ENCODE measurements at places on chromosomes 1 and 21.
A peak's percentile ranks its signal among the peaks of the same experiment; 100 is the strongest.

DNA sequence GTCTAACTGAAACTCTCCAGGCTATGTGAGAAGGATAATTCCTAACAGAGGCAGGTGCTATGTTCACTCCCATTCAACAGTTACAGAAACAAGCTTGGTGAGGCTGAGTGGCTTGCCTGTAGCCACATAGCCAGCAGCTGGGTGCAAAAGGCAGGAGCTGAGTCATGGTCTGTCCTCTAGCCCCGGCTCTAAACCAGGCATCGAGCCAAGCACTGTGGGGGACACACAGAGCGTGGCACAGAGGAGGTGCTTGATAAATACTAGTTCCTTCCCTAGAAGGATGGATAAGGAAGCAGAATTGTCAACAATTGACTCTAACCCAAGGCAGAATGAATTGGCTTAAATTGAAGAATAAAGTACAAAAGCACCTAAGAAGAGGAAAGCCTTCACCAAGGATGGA lies 10.4 kb upstream of the KCNA2 start:
- DNase-seq, result no peak
- peaks cover 33% of the 10 kb centered on the region for H3K4me1 ChIP-seq
- no peak overlapping the region for H3K4me3 ChIP-seq

GRCh38 chr1:3683992-3684391 lies 31.7 kb downstream of the TP73 start:
- no peaks in the 10 kb centered on the region for H3K36me3 ChIP-seq
- H3K4me1 ChIP-seq, result peaks cover 6% of the 10 kb centered on the region
- no peak for DNase-seq
- H3K27ac ChIP-seq, result no peak overlapping the region

GRCh38 chr1:238254935-238255334 lies 364.2 kb upstream of the ZP4 start:
- DNase-seq, result no peak
- H3K4me3 ChIP-seq, result no peak overlapping the region
- H3K36me3 ChIP-seq, result no peaks in the 10 kb centered on the region
- no peaks in the 10 kb centered on the region for H3K4me1 ChIP-seq

DNA sequence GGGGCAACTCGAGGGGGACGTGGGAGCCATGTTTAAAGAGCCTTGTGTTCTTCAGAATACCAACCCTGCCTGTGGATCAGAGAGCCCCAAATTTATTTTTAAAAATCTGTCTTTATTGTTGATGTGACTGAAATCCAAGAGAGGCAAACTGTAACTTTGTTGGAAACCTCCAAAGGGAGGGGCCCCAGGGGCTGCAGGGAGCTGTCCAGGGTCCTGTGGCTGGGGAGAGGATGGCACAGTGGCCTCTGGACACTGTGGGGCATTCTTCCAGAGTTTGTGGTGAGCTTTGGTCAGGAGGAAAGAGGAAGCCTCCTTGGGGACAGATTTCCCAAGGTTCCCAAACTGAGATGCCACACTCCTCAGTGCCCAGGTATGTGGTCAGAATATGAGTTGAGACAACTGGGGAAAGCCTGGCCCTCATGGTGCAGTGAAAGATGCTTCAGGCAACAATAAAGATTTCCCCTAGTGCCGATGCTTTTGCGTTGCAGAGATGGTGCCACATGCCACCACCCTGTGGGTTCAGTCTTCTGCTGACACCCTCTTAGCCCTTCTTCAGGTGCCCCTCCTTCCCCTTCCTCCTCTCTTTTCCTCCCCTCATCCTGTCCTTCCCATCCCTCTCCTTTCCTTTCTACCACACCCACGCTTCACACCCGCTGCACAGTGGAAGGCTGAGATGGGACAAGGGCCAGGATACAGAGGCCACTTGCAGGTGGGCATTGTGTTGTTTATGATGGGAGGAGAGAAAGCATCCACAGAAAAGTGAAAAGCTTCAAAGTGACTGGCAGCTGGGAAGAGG lies 122.1 kb downstream of the UCK2 start:
- H3K27me3 ChIP-seq, result no peaks in the 10 kb centered on the region
- H3K27ac ChIP-seq, result no peak overlapping the region
- H3K4me1 ChIP-seq, result no peaks in the 10 kb centered on the region
- H3K4me3 ChIP-seq, result no peak overlapping the region

DNA sequence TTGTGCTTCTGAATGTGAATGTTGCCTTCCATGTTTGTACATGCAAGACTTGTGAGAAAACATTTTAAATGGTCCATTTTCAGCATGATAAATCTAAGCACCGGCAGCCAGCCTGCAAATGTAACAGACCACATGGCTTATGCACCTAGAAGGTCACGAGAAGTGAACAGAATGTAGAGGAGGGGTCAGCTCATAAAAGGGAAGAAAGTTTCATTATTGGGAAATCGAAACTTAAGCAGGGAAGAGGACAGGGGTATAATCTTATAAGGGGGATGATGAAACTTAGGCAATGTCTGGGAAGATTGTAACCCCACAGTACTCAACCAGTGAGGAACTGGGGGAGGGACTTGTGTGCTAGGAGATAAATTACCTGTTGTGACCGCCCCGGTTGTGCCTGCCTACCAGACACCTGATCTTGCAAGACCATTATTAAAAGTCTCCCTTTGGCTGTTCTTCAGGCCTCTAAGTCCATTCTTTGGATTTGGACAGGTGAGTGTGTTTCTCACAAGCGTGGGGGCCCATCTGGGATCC lies 37.7 kb upstream of the VN1R5 start:
- no peak overlapping the region for H3K4me3 ChIP-seq
- H3K36me3 ChIP-seq, result no peaks in the 10 kb centered on the region
- no peak for DNase-seq
- H3K4me1 ChIP-seq, result peaks cover 4% of the 10 kb centered on the region
- H3K27ac ChIP-seq, result no peak overlapping the region

GRCh38 chr1:233983811-233984210 lies 79.3 kb downstream of the SLC35F3 start:
- DNase-seq, result no peak
- H3K27ac ChIP-seq, result no peak overlapping the region
- no peaks in the 10 kb centered on the region for H3K36me3 ChIP-seq

- peaks cover 64% of the 10 kb centered on the region for H3K4me1 ChIP-seq
- no peak for DNase-seq
- H3K36me3 ChIP-seq, result no peaks in the 10 kb centered on the region
- peak overlapping the region; percentile 65 for H3K27ac ChIP-seq
- H3K4me3 ChIP-seq, result no peak overlapping the region
These were observed 54.1 kb downstream of the LUZP1 start for GRCh38 chr1:23114424-23115079.

GRCh38 chr1:19021845-19022244 lies 65.4 kb upstream of the IFFO2 start:
- no peaks in the 10 kb centered on the region for H3K27me3 ChIP-seq
- no peaks in the 10 kb centered on the region for H3K4me1 ChIP-seq
- H3K36me3 ChIP-seq, result no peaks in the 10 kb centered on the region
- H3K27ac ChIP-seq, result no peak overlapping the region
- no peak overlapping the region for H3K4me3 ChIP-seq

GRCh38 chr21:15408089-15408488 lies 321.7 kb upstream of the USP25 start:
- no peak overlapping the region for H3K4me3 ChIP-seq
- no peaks in the 10 kb centered on the region for H3K36me3 ChIP-seq

DNA sequence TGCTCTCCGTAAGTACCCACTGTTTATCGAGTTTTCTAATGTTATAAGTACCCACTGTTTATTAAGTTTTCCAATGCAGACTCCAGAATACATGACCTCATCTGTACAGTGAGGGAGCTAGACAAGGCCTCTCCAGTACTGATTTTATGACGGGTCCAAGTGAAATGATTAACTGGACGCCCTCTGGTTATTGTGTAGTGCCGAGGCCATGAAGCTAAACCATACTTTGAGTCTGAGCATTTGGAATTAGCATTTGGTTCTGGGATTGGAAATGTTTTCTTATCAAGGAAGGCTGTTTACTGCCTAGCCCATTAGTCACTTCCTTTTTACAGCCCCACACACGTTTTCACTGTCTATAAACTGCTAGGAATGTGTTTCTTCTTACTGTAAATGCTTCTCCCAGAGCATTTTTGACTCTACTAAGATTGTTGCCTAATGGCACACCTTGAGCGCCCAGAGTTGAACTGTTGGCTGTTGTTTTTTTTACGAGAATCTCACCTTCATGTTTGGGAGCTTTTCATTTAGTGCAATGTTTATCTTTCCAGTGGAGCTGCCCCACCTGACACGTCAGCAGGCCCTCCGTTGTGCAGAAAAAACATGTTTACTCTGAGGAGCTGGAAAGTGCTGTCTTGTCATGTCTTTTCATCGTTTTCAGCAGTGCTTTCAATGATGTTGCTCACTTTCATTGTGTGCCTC lies 26.9 kb downstream of the SPATA46 start:
- DNase-seq, result no peak
- no peak overlapping the region for H3K4me3 ChIP-seq
- no peaks in the 10 kb centered on the region for H3K27me3 ChIP-seq
- peak overlapping the region; percentile 51 for H3K27ac ChIP-seq
- no peaks in the 10 kb centered on the region for H3K4me1 ChIP-seq
- H3K36me3 ChIP-seq, result no peaks in the 10 kb centered on the region

- H3K27ac ChIP-seq, result peak overlapping the region; percentile 49
- H3K36me3 ChIP-seq, result no peaks in the 10 kb centered on the region
- peak overlapping the region; percentile 29 for H3K4me3 ChIP-seq
- no peaks in the 10 kb centered on the region for H3K27me3 ChIP-seq
- H3K4me1 ChIP-seq, result peaks cover 45% of the 10 kb centered on the region
These were observed 110.4 kb downstream of the PPIAL4G start for GRCh38 chr1:148372731-148373130.

DNA sequence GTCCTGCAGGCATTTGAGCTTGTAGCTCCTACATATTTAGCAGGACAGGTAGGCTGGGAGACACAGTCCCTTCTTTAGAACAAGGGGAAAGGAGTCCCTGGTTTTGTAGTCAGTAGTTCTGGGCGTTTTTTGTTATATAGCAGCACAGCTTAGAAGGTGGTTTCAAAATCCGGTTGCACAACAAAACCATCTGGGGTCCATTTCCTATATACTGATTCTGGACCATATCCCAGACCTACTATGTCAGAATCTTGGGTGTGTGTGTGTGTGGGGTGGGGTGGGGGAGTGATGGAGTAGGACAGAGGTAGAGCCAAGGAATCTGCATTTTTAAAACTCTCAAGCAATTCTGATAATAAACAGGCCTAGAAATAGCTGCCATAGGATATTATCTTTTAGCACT lies 21.6 kb downstream of the METTL13 start:
- no peaks in the 10 kb centered on the region for H3K4me1 ChIP-seq
- no peak overlapping the region for H3K4me3 ChIP-seq
- H3K27ac ChIP-seq, result no peak overlapping the region
- no peaks in the 10 kb centered on the region for H3K27me3 ChIP-seq

GRCh38 chr1:30104551-30104950 lies 618.8 kb downstream of the MATN1 start:
- no peak overlapping the region for H3K27ac ChIP-seq
- no peak overlapping the region for H3K4me3 ChIP-seq
- no peaks in the 10 kb centered on the region for H3K36me3 ChIP-seq
- no peaks in the 10 kb centered on the region for H3K4me1 ChIP-seq
- no peak for DNase-seq
- H3K27me3 ChIP-seq, result no peaks in the 10 kb centered on the region

DNA sequence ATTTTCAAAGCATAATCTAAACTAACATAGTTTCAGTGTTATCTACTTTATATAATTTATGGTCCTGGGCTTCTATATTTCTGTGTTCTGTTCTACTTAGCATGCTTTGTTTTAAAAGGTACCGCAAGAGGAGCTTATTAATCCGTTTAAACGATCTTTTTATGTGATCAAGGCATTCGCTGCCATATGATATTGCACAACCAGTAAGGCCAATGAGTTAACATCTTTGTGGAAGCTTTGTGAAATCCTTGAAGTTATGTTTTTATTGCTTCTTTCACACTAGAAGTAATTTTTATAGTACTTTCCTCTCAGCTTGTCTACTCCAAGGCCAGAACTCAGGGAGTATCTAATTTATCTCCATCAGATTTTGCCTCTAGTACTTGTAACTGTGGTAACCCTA lies 8.9 kb downstream of the LRRC8C start:
- no peak overlapping the region for H3K4me3 ChIP-seq
- peaks cover 63% of the 10 kb centered on the region for H3K4me1 ChIP-seq
- DNase-seq, result no peak
- no peaks in the 10 kb centered on the region for H3K36me3 ChIP-seq
- no peak overlapping the region for H3K27ac ChIP-seq

- H3K4me3 ChIP-seq, result no peak overlapping the region
- no peak for DNase-seq
- H3K27ac ChIP-seq, result no peak overlapping the region
- no peaks in the 10 kb centered on the region for H3K27me3 ChIP-seq
These were observed 142.1 kb upstream of the PTGFR start for GRCh38 chr1:78348496-78349284.

DNA sequence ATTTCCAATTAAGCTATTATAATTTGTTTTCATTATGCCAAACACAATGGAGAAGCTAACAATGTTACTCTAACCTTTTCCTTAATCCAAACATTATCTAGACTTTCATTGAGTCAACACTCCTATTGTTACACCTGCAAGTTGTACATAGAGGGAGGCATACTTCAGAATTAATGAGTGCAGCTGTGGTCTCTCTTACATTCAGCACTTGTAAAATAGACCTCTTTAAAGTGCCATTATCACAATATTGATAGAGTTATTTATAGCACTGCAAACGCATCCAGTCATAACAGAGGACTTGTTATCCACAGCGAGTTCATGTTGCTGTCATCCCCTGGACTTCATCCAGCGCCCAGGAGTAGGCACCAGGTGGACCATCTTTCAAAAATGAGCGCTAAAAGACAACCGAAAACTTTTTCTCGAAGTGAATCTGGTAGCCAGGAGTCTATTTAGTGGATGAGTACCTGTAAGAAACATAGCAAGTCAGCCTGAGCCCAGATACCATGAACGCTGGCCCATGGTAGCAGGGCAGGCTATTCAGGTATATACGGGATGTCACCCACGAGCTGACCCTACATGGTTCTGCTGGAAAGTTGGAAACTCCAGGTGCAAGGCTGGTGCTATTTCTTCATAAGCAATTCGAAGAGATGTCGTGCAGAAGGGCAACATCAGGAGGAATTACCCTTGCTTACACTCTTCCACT lies 70.6 kb upstream of the NFIA start:
- H3K27me3 ChIP-seq, result no peaks in the 10 kb centered on the region
- no peaks in the 10 kb centered on the region for H3K4me1 ChIP-seq
- no peak overlapping the region for H3K4me3 ChIP-seq
- no peak for DNase-seq

GRCh38 chr1:205543351-205544301 lies 39.2 kb downstream of the CDK18 start:
- no peak for DNase-seq
- no peak overlapping the region for H3K27ac ChIP-seq
- no peaks in the 10 kb centered on the region for H3K36me3 ChIP-seq
- H3K4me3 ChIP-seq, result no peak overlapping the region
- peaks cover 7% of the 10 kb centered on the region for H3K27me3 ChIP-seq

- no peaks in the 10 kb centered on the region for H3K27me3 ChIP-seq
- H3K4me3 ChIP-seq, result no peak overlapping the region
- no peaks in the 10 kb centered on the region for H3K36me3 ChIP-seq
- H3K4me1 ChIP-seq, result no peaks in the 10 kb centered on the region
- no peak overlapping the region for H3K27ac ChIP-seq
These were observed 30.4 kb downstream of the ZNF281 start for GRCh38 chr1:200379432-200379757.

GRCh38 chr1:8625981-8626898 lies 191.2 kb downstream of the RERE start:
- H3K4me3 ChIP-seq, result no peak overlapping the region
- H3K36me3 ChIP-seq, result no peaks in the 10 kb centered on the region
- no peak for DNase-seq
- no peaks in the 10 kb centered on the region for H3K27me3 ChIP-seq
- H3K27ac ChIP-seq, result no peak overlapping the region

GRCh38 chr1:47940326-47940725 lies 56.9 kb downstream of the TRABD2B start:
- no peaks in the 10 kb centered on the region for H3K27me3 ChIP-seq
- H3K4me3 ChIP-seq, result no peak overlapping the region
- no peaks in the 10 kb centered on the region for H3K36me3 ChIP-seq
- no peaks in the 10 kb centered on the region for H3K4me1 ChIP-seq
